ENCODE measurements at places on chromosomes 13 and 19.
A peak's percentile ranks its signal among the peaks of the same experiment; 100 is the strongest.

GRCh38 chr19:2188708-2189385, 25.1 kb downstream of the DOT1L start:
- DNase-seq: no peak

- DNase-seq: no peak
These were observed 139.4 kb downstream of the FREM2 start for GRCh38 chr13:38826182-38826813.

GRCh38 chr13:83265279-83265678, 617.0 kb downstream of the SLITRK1 start:
- no peak for DNase-seq

- no peak for DNase-seq
These were observed 6.5 kb downstream of the PIAS4 start for GRCh38 chr19:4013886-4014540.

GRCh38 chr13:78096221-78096620, 177.6 kb upstream of the EDNRB start:
- DNase-seq: no peak

DNA sequence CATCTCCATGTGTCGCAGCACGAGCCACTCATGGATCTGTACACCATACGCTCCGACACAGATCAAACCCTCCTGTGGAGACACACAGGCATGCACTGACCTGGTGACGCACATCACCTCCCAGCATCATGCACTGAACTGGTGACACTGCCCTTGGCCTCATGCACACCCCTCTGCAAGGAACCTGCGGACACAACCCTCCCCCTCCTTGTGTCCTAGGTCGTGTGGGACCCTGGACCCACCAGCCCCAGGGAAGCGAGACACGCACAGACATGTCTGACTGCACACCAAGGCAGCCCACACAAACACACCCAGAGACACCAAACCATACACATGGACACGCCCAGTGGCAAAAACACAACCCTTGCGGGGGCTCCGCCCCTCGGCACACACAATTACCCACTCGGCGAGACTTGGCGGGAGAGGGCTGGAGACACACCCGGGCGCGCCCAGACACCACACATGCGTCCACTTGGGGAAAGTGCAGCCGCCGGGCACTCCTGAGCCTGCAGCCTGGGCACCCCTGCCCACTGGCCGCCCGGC, 2.0 kb upstream of the KCNN4 start:
- DNase-seq: no peak

DNA sequence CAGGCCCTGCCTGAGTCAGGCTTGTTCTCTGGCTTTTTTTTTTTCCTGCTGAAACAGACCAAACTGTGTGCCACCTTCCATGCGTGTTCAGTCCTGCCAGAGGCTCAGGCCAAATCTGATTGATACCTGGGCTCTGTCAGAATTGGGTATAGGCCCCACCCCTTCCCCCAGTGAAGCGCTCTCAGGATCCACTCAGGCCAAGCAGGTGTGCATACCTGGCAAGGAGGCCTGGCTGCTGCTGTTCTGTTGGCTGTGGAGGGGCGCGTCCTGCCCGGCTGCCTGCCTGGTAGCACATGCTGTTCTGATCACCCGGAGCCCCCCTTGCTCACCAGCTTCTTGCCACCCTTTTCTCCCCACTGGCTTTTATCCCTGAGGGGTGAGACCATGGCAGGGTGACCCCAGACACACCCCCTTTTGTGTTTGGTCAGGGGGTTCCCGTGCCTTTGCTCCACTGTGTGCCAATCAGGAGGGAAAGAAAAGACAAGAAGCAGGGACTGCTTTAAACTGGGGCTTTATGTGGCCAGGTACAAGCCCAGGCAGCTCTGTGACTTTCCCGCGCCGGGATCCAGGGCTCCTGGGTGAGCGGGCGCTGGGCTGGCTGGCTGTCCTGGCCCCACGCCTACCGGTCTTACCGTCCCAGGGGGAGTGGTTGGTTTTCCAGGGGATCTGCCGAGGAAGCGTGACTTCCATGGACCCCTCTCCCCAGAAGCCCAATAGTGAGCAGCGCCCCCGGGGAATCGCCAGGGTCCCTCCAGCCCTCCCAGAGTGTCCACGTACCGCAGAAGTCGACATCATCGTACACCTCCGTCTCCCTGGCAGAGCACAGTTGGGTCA, 12.7 kb downstream of the PRAM1 start:
- no peak for DNase-seq

DNA sequence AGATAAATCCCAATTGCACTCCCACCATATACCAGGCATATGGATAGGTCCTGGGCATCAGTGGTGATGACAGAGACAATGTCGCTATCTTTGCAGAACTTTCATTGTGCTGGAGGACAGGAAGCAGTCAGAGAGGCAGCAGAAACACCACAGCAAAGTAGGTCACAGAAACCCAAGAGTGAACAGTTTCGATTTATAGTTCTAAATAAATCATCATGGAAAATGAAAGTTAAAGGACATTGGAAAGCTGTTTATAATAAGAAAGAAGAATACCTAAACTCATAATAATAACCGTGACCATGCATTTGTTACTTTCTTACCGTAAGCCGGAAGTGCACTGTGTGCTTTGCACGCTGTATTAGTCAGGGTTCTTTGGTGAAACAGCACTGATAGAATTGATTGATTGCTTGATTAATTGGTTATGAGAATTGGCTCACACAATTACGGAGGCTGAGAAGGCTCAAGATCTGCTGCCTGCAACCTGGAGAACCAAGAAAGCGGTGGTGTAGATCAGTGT, 38.9 kb downstream of the ALOX5AP start:
- no peak for DNase-seq

GRCh38 chr19:48364598-48365348, 606 bp downstream of the SYNGR4 start:
- DNase-seq: no peak

DNA sequence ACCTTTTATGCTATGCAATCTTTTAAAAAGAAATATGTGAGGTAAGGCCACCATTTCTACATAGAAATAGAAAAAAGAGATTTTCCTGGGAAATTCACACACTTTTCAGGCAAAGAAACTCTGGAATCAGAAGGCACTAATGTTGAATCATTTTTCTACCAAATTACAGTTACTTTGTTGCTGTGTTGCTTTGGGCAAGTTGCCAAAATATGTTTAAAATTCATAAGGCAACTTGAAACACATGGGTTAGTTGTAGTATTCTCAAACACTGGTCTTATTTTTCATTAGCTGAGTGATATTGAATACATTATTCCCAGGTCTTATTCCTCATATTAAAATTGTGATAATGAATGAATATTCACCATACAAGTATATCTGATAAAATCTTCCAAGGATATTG, 195.0 kb upstream of the SLITRK1 start:
- DNase-seq: no peak

- DNase-seq: no peak
These were observed 32.5 kb downstream of the ZC3H4 start for GRCh38 chr19:47081095-47081494.

DNA sequence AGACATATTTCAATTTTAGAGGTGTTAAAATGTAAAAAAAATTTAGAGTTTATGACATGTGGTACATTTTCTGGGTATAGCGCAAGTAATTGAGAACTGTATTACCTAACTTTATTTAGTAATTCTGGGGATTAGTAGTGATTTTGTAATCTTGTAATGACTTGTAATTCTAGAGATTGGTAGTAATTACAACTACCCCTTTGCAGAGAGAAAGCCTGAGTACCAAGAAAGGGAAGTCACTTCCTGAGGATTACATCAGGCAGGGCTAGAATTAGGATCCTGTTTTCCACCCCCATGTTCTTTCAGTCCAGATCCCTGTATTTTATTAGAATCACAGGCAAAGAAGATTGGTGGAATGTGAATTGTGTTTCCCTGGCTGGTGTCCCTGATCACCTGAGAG, 274.9 kb downstream of the KCNRG start:
- no peak for DNase-seq

DNA sequence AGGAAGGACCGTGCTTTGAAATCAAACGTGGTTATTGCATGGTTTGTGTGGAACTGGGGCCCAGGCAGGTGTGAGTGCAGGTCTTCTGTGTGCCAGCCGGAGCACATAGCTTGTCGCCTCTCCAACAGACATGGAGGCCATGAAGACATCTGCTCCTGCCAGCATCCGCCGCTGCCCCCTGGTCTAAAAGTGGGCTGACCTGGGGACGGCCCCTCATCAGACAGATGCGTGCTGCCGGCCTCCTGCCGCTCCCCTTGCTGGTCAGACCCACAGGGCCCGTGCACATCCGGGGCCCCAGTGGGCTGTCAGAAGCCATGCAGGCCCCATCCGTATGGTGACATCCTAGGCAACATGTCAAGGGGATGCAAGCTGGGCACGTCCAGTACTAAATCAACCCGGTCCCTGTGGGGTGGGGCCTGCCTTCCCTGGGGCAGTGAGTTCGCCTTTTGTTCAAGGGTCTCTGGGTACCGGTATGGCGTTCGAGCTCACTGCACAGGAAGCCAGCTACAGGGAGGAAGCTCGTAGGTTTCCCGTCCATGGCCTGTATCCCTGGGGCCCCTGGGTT, 88.0 kb upstream of the MCF2L start:
- DNase-seq: no peak

DNA sequence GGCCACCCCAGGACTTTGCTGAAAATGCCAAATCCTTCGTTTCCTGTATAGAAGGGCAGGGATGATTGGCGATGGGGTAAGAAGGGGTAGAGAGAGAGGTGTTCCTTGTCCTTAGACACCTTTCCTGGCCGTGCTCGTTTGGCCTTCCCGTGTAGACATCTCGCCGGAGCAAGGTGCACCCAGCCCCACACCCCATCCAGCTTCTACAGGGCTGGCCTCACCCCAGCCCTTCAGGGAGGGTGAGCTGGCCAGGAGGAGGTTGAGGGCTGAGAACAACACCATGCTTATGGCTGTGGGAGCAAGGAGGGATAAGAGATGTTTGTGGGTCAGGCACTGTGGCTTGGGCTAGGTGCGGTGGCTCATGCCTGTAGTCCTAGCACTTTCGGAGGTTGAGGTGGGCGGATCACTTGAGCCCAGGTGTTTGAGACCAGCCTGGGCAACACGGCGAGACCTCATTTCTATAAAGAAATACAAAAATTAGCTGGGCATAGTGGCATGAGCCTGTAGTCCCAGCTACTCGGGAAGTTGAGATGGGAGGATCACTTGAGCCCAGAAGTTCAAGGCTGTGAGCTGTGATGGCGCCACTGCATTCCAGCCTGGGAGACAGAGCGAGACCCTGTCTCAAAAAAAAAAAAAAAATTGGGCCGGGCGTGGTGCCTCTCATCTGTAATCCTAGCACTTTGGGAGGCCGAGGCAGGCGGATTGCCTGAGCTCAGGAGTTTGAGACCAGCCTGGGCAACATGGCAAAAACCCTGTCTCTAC, 15.5 kb downstream of the SMARCA4 start:
- DNase-seq: no peak

DNA sequence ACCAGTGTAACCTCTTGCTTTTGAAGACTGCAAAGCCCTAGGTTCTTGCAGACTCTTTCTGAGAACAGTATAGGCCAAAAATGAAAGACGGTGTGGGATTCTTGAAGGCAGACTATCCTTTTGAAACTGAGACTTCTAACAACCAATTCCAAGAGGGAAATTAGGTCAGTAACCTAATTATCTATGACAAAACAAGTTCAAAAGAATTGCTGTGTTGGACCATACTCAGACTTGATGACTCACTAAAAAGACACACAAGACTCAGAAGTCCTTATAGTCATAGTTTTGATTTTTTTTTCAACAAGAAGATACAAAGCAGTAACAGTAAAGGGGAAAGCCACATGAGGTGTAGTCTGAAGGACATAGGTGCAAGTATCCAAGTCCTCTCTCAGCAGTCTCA, 624.0 kb upstream of the GPC6 start:
- DNase-seq: no peak

DNA sequence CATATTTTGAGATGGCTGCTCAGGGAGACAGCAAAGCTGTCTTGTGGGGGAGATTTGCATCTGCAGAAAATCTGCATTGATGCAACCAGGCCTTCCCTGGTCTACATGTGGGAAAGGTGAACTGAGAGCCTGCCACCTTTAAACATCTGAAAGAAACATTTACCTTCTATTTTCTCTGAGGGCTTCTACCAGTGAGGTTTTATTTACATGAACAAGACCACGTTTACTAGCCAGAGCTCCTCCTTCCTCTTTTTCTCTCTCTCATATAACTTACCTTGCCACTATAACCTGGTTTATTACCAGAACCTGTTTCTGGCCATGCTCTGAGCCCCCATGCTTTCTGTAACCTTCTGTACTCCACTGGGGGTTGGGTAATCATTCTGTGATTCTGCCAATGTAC, 14.4 kb upstream of the RUBCNL start:
- DNase-seq: no peak

- DNase-seq: no peak
These were observed 3.8 kb downstream of the APC2 start for GRCh38 chr19:1453525-1454364.

- DNase-seq: peak; percentile 56
These were observed 69.6 kb downstream of the STK24 start for GRCh38 chr13:98507282-98507797.

- DNase-seq: no peak
These were observed 6.8 kb upstream of the SPART start for GRCh38 chr13:36353001-36353400.

- DNase-seq: no peak
These were observed 49.2 kb downstream of the DIAPH3 start for GRCh38 chr13:60114499-60115028.

GRCh38 chr13:23552171-23552570, 18.0 kb upstream of the TNFRSF19 start:
- no peak for DNase-seq

DNA sequence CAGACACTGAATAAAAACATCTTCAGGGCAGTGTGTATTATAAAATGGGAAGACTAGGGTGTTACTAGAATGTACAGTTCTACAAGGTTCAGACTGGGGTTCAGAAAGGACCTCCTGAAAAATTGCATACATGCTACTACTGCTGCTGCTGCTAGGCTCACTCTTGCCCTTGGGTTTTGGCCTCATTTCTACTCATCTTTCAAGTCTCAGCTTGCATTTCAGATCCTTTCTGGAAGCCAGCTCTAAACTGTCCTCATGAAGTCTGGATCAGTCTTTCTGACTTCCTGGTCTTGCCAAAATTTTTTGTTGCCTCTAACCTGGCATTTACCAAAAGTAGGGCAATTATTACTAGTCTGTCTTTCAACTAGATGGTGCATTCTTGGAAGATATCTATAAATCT, 393.3 kb downstream of the DIAPH3 start:
- DNase-seq: no peak

GRCh38 chr13:21619633-21620220, 15.8 kb upstream of the MICU2 start:
- no peak for DNase-seq

DNA sequence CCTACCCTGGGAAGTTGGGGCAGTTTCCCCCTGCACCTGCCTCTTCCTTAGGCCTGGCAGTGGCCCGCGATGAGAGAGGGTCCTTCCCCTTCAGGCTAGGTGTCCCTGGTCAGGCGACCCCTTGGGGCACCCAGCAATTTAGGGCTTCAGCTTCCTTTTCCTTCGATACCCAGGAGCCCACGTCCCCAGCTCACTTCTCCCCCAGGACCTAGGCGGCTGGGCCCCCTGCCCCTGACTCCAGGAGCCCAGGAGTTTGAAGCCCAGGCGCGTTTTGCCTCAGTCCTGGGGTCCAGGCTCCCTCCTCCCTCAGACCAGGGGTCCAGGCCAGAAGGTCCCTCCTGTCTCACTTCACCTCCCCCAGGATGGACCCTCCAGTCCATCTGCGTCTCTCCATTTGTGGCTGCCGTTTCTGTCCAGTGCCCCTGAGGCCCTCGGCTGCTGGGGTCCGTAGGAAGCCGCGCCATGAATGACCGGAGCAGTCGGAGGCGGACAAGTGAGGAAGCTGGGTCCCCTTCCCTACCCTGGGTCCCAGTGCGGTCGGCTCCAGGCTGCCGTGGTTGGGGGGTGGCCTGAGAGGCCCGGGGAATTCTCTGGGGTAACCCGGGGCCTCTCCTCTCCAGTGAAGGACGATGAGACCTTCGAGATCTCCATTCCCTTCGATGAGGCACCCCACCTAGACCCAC, 714 bp downstream of the CCDC106 start:
- no peak for DNase-seq
